ENCODE measurements at places on chromosomes 1 and 21.

DNA sequence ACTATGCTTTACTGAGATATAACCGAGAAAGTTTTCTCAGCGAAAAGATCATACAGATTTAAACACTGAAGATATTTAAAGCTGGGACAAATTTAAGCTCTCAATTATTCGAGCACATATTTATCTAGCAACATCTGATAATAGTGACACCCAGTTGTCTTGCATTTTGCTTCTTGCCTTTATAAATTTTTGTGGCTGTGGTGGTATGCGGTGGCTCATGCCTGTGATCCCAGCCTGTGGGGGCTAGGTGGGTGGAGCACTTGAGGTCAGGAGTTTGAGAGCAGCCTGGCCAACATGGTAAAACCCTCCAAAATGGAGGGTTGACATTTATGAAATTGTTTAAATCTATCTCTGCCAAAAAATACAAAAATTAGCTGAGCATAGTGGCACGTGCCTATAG lies 312.2 kb downstream of the SPATA17 start:
- no peak for DNase-seq

DNA sequence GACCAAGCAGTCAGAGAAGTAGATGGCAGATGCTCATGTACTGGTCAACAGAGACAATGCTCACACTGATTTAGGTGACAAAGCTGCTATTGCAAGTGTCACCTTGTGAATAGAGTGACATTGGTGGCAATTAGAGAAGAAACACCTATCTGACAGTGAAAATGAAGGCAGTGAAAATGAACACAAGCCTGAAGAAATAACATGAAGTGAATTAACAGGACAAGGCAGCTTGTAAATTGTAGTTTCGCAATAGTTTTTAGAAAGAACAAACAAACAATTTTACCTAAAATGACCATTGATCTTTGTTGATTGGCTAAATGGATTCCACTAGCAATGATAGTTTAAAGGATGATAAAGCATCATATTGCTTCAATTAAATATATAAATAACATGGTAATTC lies 1389.5 kb downstream of the PLA2G4A start:
- no peak for DNase-seq

DNA sequence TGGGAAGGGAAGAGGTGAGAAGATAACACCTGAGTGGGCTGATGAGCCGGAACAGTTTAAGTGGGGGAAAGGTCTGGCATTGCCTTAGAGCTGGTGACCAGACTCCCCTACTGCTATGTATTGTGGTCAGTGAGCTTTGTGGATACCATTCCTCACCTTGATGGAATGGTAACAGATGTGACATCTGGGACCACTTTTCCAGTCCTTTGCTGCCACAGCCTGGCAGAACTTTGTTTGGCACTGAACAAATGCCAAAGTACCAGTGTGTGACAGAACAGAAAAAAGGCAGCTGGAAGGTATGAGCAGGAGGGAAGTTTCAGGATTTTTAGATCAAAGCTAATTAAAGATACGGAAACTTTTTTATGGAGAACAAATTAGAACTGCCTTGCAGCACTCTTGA lies 6.2 kb downstream of the MED8 start:
- DNase-seq, result no peak

DNA sequence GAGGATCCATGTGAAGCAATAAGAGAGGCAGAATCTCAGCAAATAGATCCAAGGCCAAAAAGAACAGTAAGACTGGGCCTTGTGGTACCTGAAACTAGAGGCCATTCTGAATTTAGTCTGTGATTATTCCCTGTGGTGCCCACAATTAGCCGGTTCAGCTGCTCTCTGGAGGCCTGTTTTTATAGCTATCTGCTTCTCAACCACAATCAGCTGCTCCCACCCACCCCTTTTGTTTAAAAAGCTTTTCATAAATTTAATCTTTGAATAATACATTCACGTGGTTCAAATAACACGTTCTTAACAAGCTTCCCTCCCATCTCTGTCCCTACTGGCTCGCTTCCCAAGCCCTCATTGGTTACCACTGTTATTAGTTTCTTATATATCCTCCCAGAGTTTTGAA lies 18.0 kb downstream of the UBE2T start:
- DNase-seq, result peak; percentile 13

DNA sequence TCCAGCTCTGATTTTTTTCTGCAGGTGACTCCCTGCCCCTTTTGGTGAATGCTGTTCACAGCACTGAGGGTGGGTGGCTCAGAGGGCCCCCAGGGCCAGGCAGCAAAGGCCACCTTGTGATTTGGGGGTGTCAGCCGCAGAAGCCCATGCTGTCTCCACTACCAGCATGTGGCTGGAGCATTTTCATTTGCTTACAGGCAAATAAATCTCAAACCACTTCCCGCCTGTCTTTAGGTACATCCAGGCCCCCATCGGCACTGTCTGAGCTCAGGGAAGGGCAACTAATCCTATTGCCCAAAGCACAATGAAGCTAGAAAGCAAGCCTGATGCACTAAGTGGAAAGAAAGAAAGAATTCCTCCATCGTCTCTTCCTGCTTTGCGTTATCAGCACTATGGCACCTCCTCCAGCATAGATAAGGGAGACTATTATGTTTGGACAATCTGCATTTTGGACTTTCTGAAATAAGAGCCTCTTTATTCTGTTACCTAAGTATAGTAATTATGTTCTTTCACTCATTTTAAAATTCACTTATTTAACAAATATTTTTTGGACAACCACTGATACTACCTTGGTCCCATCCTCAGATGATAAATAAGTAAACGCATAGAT lies 100.5 kb upstream of the TLR5 start:
- peak; percentile 22 for DNase-seq

- no peak for DNase-seq
Measured at GRCh38 chr21:14737922-14738321, 191.8 kb upstream of the SAMSN1 start.

All from islet precursor cell (in vitro differentiated cells).